ENCODE measurements at places on chromosomes 1 and 21.

DNA sequence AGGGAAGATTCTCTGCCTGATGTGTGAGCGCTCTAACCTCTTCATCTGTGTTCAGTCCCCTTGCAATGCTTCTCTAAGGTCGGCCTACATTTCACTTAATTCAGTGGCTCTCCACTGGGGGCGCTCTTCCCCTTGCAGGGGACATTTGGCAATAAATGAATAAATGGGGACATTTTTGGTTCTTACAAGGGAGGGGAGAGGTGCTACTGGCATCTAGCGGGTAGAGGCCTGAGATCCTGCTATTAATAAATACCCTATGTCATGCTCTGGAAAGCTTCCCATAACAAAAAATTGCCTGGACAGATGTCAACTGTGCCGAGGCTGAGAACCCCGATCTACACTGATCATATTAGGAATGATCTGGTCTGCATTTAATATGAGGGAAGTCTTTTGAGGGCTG, 25.9 kb upstream of the DNAJC11 start:
- DNase-seq, result peak; percentile 34

GRCh38 chr1:147800804-147801203, 40.4 kb upstream of the GJA5 start:
- DNase-seq, result no peak

- no peak for DNase-seq
These were observed 27.9 kb downstream of the MORC3 start for GRCh38 chr21:36347962-36348328.

- no peak for DNase-seq
These were observed 10.5 kb downstream of the RO60 start for GRCh38 chr1:193069748-193070385.

- DNase-seq, result no peak
These were observed 18.7 kb downstream of the TRABD2B start for GRCh38 chr1:47978486-47978885.
